Activated gamma-delta T cell treated with anti-CD3 and anti-CD28 coated beads, Interleukin-2, amount 50 U/mL, for 16 hours (primary cell): ENCODE measurements at places on chromosomes 7 and 10.

- no peak for DNase-seq
Measured at GRCh38 chr10:70753026-70753663, 32.0 kb downstream of the TBATA start.

GRCh38 chr7:142908921-142909890 lies 23.7 kb upstream of the TRPV6 start:
- DNase-seq: no peak

GRCh38 chr10:5480162-5480941 lies 19.0 kb downstream of the CALML5 start:
- no peak for DNase-seq

- DNase-seq: no peak
Measured at GRCh38 chr7:115672024-115672423, 358.5 kb downstream of the TFEC start.

DNA sequence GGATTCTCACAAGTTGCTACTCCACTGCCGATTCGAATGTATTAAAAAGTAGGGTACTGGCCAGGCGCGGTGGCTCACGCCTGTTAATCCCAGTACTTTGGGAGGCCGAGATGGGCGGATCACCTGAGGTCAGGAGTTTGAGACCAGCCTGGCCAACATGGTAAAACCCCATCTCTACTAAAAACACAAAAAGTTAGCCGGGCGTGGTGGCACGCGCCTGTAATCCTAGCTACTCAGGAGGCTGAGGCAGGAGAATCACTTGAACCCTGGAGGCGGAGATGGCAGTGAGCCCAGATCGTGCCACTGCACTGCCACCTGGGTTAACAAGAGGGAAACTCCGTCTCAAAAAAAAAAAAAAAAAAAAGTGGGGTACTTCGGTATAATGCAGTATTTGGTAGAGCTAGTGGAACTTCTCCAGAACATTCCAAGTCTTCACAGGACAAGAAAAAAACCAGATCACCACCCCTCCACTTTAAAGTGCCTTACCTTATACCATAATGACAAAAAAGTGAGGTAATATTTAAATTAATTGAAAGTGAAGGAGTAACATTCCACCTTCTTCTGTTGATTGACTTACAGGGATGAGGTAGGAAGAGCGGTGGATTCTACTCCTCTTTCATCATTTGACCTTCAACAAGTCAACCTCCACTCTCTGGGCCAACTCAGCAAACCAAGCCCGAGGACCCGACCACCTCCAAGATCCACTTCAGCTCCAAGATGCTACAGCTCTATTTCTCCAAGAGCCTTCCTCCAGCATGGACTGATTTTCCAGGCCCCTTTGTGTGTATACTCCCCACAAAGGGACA lies 2.0 kb downstream of the BAZ1B start:
- DNase-seq: no peak

DNA sequence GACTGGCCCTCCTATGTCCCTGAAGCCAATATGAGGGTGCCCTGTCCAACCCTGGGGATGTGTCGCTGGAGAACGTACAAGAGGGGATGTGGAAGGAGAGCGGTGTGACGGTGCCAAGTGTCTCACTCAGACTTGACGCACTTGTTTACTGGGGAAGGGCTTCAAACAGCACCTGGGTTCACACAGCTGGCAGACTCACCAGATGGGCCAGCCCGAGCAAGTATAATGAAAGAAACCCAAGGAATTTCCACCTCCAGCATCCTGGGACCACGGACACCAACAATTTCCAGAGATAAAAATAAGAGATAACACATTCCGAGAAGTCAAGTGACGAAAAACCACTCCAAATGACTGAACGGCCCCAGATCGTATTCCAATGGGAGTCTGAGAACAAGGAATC lies 5.3 kb downstream of the ATP5MF start:
- no peak for DNase-seq

DNA sequence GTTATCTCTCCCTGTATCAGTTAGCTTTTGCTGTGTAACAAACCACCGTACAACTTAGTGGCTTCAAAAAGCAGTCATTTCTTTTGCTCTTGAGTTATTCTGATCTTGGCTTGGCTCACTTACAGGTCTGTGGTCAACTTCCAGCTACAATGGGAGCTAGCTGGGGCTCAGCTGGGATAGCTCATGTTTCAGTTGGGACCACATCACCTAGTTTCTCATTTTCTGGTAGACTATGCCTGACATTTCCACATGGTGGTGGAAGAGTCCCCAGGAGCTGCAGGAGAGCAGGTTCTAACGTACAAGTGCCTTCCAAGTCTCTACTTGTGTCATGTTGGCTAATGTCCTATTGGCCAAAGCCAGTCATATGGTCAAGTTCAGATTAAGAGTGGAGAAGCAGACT lies 25.8 kb upstream of the PIP4K2A start:
- no peak for DNase-seq

GRCh38 chr10:91214911-91215310 lies 5.6 kb upstream of the PCGF5 start:
- DNase-seq: no peak

DNA sequence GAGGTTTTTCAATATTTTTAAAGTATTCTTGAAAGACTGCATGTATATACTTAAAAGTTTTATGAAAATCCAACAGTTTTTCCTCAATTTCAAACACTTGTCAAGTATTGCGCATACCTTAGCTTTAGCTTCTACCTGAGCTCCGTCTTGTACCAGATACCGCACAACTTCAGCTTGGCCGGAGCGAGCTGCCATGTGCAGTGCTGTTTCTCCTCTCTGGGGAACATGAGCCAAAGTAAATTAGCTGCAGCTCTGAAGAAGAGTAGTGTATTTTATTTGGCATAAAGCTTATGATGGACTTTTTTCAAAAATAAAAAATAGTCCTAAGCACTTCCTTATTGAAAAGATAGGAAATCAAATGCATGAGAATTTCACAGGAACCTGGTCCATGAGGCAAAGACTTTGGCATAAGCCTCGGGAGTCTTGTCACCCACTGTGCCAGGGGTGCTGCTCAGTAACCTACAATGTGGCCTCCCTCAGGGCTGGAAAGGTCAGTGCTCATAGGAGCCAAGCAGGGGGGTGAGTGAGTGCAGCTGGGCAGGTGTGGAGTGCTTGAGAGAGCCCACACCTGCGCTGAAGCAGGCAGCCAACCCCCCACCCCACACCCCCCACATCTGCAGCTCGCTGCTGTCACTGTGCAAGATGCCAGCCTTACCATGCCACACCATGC lies 189.5 kb downstream of the ANK3 start:
- DNase-seq: no peak

- no peak for DNase-seq
Measured at GRCh38 chr7:90593205-90593604, 2.9 kb upstream of the CDK14 start.
